ENCODE measurements at places on chromosomes 5 and 9.

GRCh38 chr5:35096932-35097331 lies 49.2 kb upstream of the AGXT2 start:
- DNase-seq = no peak

- no peak for DNase-seq
These were observed 43.9 kb downstream of the PAM start for GRCh38 chr5:102799017-102799416.

GRCh38 chr5:167710444-167711073 lies 580.9 kb upstream of the WWC1 start:
- no peak for DNase-seq

DNA sequence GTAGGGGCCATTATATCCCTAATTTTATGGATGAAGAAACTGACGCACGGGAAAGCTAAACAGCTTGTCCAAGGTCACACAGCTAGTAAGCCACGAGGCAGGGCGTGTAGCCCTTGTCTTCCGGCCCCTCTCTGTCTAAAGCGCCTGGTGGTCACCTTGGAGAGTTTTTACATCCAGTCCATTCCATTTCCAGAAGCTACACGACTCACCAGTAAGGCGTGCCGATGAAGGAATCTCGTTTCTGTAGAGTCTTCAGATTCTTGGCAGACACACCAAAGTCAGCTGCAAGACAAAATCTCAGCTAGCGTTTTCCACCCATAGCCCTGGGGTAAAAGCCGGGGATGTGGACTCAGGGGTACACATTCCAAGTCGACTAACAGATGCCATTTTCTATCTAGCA lies 80.5 kb downstream of the STK10 start:
- DNase-seq = no peak

- DNase-seq = no peak
These were observed 18.8 kb upstream of the OR2S2 start for GRCh38 chr9:35976726-35977125.

DNA sequence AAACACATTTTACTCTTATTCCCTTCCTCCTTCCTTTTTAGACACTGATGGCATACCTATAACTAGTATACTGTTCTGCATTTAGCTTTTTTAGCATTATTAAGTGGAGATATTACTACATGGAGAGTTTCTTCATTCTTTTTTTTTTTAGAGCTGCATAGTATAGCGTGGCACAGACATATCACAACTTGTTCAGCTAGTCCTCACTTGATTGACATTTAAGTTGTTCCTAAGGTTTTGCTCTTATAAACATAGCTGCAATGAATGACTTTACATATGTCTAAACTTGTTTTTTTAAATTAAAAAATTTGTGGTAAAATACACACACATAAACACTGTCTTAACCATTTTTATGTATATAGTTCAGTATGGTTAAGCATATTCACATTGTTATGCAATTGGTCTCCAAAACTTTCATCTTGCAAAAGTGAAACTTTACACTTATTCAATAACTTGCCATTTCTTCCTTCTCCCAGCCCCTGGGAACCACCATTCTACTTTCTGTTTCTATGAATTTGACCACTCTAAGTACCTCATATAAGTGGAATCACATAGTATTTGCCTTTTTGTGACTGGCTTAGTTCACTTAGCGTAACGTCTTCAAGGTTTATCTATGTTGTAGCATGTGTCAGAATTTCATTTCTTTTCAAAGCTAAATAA lies 48.7 kb downstream of the ANKDD1B start:
- DNase-seq = no peak

- no peak for DNase-seq
These were observed 52.2 kb downstream of the ACTL7B start for GRCh38 chr9:108803428-108804065.

DNA sequence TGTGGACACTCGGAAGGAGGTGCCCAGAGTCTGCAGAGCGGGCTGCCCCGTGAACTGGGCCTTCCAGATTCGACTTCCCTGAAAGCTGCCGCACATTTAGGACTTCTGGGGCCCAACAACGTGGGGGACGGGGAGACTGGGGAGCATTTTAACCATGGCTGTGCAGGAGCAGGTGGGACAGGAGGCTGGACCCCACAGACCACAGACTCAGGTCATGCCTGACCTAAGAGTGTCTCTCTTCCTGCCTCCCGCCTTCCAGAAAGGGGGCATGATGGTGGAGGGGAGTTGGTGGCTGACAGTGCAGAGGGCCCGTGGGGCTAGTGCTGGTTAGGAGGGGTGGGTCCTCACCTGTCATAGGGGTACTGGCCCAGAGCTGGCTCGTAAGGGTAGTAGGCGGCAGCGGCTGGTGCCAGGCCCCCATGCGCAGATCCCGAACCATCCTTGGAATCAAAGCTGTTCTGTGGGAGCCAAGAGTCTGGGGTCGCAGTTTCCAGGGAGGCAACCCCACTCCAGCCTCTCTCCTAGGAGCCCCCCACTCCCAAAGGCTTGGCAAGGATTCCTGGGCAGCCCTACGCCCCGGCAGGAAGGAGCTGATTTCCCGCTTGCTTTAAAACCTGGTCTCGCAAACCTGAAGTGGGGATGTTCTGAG lies 2.2 kb downstream of the IRX4 start:
- no peak for DNase-seq

- DNase-seq = no peak
These were observed 714 bp downstream of the SIGMAR1 start for GRCh38 chr9:34636791-34637355.

GRCh38 chr9:136526625-136527066 lies 19.2 kb downstream of the NOTCH1 start:
- DNase-seq = no peak

DNA sequence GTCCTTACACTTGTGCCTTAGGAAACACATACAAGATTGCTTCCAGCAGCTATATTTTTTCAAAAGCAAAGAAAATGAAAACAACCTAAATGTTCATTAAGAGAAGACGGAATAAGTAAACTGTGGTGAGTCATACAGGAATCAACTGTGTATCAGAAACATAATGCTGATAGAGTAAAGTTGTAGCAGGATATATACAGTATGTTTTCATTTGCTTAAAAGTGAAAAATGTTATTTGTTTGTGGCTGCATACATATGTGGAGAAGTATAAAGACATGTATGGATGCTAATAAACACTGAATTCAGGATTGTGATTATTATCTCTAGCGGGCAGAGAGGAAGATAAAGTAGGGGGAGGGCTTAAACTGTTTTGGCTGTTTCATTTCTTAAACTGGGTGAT lies 8.3 kb downstream of the DCTN4 start:
- no peak for DNase-seq

DNA sequence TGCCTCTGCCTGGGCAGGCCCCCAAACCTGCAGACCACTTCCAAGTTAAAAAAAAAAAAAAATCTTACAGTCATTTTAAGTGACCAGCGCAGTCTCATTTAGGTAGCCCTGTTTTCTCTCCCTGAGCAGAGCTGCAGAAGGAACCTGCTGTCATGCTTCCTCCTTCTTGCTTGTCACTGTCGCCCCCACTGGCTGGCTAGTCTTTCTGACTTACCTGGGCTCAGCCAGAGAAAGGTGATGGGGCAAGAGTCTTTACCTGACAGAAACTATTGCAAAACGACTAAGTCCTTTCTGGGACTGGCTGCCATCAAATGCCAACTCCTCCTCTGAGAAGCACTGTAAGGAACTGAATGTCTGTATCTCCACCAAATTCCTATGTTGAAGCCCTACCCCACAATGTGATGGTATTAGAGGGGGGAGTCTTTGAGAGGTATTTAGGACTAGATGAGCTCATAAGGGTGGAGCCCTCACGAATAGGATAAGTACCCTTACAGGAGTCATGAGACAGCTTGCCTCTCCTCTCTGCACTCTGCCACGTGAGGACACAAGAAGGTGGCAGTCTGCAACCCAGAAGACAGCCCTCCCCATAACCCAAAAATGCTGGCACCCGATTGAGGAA lies 58.4 kb upstream of the SHC3 start:
- DNase-seq = no peak

DNA sequence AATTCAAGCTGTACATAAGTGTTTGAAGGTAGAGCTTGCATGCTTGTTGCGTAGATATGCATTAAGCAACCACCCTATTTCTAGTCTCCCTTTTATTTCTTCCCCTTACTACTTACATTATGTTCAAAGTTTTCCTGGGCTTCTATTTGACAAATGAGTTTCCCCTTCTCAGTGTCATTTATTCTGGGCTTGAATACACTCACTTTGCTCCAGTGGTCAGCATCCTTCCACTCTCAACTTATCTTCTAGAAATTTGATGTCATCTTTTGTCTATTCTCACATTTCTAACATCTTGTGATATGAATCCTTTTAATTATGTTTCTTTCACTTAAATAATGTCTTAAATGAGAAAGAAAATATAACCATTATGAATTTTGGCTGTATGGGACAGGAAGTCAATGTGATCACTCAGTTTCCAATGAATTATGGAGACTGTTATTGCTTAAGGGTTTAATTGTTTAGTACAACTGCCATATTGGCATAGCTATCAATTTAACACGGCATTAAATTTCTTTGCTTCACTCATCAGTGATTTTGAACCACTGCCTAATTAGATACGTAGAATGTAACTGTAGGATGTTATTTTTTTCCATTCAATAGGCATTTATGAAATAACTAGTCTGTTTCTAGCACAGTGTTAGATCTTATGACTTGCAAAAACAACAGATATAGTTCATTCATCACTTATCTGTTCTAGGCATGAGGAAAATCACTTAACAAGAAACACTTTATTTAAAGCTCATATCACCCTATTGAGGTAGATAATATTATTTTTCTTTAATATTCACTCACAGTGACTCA lies 105.5 kb upstream of the CDH12 start:
- no peak for DNase-seq

- DNase-seq = no peak
These were observed 7.2 kb downstream of the HMGCS1 start for GRCh38 chr5:43305948-43306565.

GRCh38 chr5:165956854-165957253 lies 2334.6 kb upstream of the WWC1 start:
- no peak for DNase-seq

DNA sequence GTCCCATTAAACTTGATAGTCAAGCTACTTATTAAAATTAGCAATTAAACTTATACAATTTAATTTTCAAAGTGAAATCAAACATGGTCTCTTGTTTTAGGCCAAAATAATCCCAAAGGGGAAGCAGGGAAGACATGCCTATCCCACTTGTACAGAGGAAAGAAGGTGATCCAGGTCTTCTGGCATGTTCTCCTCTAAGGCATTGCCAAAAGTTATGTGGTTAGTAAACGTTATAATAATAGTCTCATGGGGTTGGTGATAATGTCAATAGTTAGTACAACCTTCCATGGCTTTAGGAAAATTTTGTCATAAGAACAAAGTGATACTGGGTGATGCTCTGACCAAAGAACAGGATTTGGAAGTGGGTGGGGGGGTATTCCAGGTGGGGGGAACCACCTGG lies 52.8 kb downstream of the ROR2 start:
- no peak for DNase-seq

- DNase-seq = no peak
These were observed 877.7 kb downstream of the TLE1 start for GRCh38 chr9:80811656-80812055.

DNA sequence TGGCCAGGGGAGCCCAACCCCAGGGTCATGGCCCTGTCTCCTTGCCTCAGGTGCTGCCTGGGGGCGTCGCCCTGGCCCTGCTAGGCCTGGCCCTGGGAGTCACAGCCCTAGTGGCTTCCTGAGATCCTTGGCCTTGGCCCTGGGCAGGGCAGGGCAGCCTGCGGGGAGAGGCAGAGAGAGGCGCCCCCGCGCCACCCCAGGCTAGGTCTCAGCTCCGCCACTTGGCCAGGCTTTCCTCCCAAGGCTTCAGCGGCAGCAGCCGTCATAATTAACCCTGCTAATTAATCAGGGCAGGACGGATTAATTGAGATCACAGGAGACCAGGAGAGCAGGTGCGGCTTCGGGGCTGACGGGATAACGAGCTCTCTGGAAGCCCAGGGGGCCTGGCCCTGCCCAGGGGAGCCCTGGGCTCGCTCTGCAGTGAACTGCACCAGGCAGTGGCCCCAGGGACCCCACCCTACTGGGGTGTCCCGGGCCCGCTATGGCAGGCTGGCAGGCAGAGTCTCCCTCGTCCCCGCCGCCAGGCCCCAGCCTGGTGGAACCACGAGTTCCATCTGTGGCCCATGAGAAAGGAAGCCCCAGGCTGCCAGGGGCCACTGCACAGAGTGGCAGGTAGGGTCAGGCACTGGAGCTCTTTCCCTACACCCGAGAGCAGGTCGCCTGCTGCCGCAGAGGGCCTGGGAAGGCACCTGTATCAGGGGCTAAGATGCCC lies 269.6 kb downstream of the PBX3 start:
- no peak for DNase-seq

DNA sequence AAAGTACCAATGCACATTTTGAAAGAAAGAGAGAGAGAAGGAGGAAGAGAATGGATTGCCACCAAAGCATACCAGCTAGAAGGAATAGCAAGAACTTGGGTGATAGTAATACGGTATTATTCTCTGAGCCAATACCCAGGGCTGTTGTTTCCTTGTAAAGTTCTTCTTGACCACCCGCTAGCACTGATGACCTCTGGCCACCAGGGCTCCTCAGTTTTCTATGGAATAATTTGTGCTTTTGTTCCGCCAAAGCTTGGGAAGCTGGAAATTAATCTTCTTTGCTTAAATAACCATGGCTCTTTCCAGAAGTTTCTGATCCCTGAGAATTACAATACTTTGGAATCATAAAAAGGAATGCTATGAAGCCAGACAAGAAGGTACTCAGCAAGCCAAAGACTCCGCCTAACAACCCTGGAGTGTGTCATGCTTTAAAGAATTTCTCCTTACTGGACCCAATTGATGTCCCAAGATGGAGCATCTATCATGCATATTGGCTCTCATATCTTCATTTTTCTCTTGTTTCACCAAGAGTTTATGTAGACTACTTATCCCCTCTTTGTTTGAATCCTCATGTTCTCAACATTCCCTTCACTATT lies 29.8 kb downstream of the OR2K2 start:
- no peak for DNase-seq

DNA sequence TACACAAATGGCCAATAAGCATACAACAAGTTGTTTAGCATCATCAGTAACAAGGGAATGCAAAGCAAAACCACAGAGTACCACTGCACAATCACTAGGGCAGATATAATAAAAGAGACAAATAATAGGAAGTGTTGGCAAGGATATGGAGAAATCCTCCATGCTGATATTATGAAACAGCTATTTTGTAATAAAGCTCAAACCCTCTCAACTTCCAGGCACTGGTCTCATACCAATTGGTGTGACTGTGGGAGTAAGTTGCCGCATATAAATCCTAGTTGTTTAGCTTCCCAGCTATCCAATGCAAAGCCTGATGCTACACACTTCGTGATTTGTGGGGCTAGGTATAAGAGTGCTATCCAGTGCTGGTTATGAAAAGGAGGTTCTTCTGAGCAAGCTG lies 88.6 kb downstream of the SMIM23 start:
- no peak for DNase-seq

GRCh38 chr9:86128235-86128822 lies 29.0 kb upstream of the GOLM1 start:
- DNase-seq = no peak

GRCh38 chr5:172642926-172643871 lies 2.1 kb downstream of the NEURL1B start:
- no peak for DNase-seq

DNA sequence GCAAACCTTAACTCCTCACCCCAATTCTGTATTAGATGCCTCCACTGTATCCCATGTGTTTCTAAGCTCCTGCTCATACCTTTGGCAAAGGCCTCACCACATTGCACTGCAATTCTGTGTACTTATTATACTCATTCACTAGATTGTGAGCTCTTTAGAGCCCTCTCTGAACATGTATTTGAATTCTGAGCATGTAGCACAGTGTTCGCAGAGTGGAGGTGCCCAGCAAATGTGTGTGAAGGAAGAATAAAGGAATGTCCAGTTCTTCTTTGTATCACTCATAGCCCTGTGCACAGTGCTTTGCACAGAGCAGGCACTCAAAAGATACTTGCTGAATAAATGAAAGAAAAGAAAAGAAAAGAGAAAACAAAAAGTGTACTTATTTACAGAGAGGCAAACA lies 301.1 kb upstream of the EFNA5 start:
- no peak for DNase-seq
